ENCODE measurements at places on chromosomes 2 and 18.

GRCh38 chr2:124489686-124490085 is 464.6 kb downstream of the CNTNAP5 start:
- DNase-seq, result no peak

GRCh38 chr18:58570360-58571064 is 58.4 kb downstream of the ALPK2 start:
- DNase-seq, result no peak

- DNase-seq, result no peak
Observed at GRCh38 chr2:197254776-197255530, 55.6 kb downstream of the ANKRD44 start.

DNA sequence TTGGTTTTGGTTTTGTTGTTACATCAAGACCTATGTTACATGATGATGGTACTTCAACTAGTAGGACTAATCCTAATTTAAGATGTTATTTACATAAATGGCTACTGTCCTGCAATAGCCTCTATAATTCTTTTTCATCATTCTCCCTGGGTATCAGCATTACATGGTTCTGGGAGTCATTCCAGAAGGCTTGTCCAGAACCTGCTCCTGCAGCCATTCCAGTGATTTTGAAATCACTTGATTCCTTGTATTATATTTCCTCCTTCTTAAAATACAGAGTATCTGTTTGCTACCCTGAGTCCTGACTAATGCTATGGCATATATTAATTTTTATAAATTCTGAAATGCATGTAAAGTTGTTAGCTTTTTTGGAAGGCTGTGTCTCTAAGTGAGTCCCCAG is 400.5 kb upstream of the MEIS1 start:
- DNase-seq, result no peak

DNA sequence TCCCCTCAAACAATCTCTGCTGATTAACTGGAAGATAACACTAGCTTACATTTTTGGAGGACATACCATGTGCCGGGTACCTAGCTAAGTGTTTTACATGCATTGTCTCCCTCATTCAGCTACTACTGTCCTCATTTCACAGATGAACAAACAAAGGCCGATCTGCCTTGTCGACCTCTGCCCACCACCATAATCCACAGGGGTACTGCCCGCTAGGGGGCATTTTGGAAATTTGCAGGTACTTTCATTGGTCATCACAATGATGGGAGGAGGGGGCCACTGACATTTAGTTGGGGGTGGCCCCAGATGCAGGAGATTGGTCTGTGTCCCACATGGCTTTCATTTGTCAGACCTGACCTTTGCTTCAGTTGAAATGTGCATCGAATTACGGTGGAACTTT is 3.9 kb upstream of the TMEM163 start:
- no peak for DNase-seq

- DNase-seq, result no peak
Observed at GRCh38 chr2:57397550-57398360, 648.9 kb upstream of the VRK2 start.

DNA sequence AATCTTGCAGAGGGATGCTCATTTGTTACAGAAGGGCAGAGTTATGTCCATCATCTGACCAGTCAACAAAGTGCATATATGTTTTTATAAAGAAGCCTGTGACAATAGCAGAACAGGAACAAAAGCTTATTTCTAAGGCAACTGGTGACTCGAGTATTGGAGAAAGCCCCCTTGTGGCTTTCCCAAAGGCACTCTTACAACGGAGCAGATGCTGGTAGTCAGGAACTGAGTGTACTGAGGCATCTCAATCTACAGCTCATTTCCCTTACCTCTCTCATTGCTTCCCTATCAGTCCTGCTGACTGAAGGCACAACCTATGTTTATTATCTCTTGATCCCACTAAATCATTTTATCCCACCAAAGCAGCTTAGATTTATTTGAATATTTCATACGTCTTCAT is 557.1 kb upstream of the CHAC2 start:
- no peak for DNase-seq

Measured in cortex of kidney (tissue), 1 donor.